CD4-positive, alpha-beta T cell (primary cell): ENCODE measurements at places on chromosomes 2 and 18.

DNA sequence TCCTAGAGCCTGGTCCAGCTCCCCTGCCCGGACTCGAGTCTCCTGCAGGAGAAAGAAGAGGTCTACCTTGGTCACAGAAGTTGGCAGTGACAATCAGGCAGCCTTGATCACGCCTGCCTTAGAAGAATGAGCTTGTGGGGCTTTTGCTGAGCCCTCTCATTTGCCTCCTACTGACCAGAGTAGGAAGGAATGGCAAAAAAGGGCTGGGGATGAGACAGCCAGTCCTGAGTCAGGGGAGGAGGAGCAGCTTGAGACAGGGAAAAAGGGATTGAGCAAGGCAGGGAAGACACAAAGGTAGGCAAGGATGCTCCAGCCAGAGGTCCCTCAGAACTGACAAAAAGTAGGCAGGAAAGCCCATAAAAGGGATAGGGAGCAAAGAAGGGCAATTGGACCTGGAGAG lies 6.0 kb downstream of the WDR54 start:
- DNase-seq = no peak

GRCh38 chr2:34519659-34520058 lies 920.6 kb upstream of the FAM98A start:
- DNase-seq = no peak

- DNase-seq = no peak
These were observed 15.9 kb upstream of the NDUFV2 start for GRCh38 chr18:9086624-9087023.

GRCh38 chr2:194567661-194568017 lies 1089.4 kb upstream of the SLC39A10 start:
- no peak for DNase-seq

DNA sequence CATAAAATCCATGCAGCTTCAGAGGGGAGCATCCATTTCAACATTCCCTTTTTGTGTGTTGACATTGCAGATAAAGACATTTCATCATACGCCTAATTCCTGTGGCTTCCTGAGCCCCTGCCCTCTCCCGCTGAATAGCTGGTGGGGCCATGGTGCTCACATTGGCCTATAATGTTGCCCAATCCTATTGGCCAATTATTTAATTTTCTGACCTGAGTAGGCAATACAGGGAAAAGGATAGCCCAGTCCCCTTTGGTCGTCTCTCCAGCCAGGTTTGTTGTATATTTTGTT lies 163.8 kb upstream of the MYCN start:
- DNase-seq = no peak

DNA sequence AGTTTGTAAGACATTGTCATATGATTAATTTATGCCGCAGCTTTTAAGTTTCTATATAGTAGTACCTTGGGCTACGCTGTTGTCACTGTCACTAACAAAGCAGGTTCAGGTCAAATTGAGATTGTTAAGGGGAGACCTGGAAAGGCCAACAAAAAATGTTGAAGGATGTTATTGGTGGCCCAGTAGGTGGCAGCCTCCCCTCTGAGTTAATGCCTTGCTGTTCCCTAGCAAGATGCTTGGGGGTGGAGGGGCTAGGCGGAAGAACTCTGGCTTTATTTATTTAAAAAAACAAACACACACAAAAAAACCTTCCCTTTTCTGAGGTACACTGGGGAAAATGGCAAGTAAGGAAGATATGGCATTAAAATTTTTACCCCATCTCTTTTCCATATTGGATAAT lies 128.3 kb upstream of the ATP5MC3 start:
- DNase-seq = no peak

GRCh38 chr2:9299161-9300100 lies 92.8 kb downstream of the ASAP2 start:
- DNase-seq = no peak

DNA sequence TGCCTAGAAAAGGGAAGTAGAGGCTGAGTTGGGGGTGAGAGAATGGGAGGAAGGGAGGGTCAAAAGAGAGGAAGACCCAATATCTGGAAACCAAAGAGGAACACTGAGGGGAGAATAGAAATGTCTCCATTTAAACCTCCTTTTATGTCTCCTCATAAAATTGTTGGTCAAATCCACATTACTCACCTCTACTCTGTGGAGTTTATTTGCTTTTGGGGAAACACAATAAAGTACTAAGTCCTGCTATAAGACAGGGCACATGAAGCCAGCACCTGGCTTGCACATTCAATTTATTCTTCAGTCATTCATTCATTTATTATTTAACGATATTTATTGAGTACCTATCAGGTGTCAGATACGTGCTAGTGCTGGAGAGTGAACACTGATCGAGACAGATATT lies 60.3 kb upstream of the NFE2L2 start:
- no peak for DNase-seq

DNA sequence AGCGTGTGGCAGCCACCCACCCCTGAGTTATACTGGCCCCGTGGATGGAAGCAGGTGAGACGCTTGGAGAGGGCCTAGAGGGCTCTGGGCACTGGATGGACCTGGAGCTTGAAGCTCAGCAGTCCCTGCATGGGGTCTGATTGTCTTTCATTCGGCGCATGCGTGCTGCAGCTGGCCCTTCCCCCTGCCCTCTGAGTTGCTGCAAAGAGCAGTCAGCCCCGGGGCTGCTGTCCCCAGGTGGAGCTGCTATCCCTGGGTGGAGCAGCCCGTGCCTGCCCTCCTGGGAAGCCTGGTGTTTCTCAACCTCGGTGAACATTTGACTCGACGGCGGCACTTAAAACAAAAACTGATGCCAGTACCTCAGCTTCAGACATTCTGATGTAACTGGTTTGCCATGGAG lies 29.6 kb downstream of the IGFBP5 start:
- no peak for DNase-seq

DNA sequence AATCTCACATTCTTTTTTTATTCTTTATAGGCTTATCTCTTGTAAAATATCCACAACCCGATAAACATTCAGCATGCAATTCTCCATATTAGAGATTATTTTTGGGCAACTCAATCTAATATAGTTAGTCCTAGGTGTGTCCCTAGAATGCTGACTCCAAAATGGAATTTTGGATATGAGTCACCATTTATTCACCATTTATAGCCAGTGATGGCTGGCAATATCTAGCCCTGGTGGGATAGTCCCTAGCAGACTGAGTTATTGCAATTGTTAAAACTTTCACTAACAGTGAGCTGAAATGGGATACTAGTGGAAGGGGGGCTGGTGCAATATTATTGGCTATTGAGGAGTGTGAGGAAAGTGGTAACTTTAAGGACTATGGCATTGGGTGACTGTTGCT lies 401.6 kb downstream of the SLC4A3 start:
- DNase-seq = no peak

DNA sequence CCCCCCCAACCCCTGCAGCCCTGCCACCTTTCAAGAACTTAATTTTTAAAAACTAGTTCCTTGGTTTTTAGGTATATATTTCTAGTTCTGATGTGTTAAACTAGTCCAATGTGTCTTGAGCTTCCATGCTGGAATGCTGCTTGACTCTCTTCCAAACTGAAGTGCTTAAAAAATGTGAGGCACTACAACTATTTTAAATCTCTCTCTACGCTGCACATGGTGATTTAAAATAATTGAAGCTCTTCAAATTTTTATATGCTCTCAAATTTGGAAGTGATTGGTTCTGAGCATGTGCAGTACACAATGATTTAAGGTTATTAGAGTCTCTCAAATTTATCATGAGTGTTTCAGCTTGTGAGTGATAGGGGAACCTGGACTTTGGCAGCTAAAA lies 192.6 kb upstream of the ZEB2 start:
- no peak for DNase-seq

DNA sequence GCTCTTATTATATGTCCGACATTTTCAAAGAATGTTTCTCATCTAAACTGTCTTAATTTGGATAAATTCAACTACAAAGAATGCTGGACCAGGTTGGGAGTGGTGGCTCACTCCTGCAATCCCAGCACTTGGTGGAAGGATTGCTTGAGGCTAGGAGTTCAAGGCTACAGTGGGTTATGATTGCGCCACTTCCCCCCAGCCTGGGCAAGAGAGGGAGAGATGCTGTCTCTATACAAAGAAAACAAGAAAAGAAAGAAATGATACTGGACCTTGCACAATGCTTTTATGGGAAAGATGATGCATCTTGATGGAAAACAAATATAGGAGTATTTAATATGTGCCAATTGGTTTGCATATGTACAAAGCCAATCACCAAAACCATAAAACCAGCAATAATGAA lies 296.7 kb downstream of the LPIN1 start:
- DNase-seq = no peak

DNA sequence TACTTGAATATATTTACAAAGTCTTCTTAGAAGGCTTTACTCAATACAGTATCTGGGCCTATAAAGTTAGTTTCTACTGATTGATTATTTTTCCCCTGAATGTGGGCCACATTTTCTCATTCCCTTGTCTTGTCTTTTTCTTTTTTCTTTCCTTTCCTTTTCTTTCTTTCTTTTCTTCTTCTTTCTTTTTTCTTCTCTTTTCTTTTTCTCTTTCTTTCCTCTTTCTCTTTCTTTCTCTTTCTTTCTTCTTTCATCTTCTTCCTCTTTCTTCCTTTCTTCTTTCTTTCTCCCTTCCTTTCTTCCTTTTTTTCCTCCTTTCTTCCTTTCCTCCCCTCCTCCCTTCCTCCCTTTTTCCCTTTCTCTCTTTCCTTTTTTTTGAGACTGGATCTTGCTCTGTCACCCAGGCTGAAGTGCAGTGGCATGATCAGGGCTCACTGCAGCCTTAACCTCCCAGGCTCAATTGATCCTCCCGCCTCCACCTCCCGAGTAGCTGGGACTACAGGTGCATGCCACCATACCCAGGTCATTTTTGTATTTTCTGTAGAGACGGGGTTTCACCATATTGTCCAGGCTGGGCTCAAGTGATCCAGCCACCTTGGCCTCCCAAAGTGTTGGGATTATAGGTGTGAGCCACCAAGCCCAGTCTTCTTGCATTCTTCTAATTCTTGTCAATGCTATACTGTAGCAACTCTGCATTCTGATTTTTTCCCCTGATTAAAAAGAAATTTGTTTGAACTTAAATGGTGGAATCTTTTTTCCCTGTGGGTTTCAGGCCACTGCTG lies 133.1 kb upstream of the FBXO11 start:
- DNase-seq = no peak

DNA sequence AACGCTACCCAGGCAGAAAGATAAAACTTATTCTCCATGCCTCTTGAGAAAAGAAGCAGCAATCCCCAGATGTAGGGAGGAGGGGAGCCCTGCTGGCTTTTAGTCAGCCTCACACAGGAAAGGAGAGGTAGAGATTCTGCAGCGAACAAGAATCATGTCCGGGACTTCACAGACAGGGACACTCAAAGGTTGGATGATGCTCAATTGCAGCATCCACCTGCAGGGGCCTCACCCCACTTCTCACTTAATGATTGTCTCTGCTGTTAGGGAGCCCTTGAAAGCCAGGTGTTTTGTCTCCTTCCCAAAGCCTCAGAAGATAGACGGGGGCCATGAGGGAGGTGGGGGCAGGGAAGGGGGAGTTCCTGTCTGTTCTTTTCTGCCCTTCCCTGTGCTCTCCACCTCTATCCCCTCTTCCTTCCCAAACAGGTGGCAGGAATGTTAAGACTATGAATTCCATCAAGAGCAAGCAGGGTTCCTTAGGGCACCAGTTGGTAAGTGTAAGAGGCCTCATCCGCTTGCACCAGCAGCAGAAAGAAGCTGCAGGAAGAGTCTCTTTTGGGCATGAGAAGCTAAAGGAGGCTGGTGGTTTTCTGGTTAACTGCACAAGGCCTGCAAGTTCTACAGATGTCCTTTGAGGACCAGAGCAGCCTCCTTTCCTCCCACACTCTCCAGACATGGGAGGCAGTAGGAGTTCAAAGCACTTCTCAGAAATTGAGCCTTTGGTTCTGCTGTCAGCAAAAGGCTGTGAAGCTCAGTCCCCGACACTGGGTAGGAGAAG lies 154.7 kb upstream of the TNP1 start:
- no peak for DNase-seq

DNA sequence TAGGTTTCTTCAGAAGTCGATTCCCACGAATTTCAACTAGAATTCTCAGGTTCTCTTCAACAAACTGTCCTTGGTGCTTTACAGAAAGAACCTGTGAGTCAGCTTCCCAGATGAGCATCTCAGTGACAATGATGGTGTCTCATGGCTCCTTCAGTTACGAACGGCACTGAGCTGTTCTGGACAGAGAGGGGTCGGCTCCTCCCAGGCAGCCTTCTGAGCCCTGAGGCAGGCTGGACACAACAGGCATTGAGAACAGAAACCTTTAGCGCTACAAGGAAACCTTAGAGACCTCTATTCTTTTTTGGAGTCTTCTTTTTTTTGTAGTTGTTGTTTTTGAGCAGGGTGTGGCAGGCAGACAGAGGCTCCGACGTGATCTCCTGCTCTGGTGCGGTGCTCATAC lies 35.1 kb upstream of the ALKAL2 start:
- no peak for DNase-seq

DNA sequence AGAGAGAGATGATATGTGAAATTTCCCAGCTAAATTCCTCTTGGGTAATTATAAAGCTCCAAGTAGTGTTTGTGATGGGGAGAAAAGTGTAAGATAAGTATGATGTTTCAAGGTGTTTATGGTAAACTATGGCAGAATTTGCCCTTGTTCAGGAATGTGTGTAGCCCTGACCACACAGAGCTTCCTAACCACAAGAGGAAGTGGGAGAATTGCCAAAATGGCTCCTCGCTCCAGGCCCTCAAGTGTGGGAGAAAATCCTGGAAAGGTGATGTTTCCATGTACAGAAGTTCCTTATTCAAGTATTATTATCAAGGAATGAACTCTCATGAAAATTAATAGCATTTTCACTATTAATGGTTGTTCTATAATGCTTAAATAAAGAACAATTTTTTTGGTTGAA lies 878.3 kb downstream of the TDRD15 start:
- DNase-seq = no peak

DNA sequence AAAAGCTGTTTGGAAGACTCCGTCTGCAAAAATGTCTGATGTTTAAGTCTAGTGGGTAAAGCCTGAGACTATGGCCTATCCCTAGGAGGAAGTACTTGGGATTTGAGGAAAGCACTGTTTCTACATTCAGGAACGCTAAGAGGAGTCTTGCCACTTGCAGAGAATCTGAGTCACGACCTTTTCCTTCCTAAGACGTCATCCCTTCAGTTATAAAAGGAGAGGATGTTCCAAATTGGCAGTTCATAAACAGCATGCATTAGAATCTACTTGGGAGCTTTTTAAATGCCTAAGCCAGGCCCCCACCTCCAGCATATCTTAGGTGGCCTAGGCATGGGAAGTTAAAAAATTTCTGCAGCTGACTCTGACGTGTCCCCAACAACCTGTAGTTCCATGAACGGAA lies 125.9 kb downstream of the TTC32 start:
- DNase-seq = no peak

GRCh38 chr2:124480958-124481357 lies 455.9 kb downstream of the CNTNAP5 start:
- DNase-seq = no peak

DNA sequence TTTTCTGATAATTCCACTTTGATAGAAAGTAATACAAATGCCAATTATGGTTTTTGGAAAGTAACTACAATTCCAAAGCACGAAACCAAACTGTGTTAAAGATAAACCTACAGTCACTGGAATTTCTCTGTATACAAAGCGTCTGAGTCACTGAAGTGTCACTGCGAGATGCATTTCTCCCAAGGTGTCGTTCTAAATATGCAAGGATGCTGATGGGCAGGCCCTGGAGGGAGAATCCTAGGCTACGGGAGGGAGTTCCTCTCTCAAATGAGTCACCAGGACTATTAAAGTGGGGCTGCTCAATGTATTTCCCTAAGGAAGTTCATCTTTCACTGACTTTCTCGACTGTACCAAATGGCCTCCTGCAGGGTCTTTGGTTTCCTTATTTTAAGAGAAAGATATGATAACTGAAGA lies 163.8 kb upstream of the STK17B start:
- no peak for DNase-seq
